ENCODE measurements at places on chromosomes 1 and 21.

- no peak for DNase-seq
Measured at GRCh38 chr1:30444850-30445249, 278.5 kb downstream of the MATN1 start.

DNA sequence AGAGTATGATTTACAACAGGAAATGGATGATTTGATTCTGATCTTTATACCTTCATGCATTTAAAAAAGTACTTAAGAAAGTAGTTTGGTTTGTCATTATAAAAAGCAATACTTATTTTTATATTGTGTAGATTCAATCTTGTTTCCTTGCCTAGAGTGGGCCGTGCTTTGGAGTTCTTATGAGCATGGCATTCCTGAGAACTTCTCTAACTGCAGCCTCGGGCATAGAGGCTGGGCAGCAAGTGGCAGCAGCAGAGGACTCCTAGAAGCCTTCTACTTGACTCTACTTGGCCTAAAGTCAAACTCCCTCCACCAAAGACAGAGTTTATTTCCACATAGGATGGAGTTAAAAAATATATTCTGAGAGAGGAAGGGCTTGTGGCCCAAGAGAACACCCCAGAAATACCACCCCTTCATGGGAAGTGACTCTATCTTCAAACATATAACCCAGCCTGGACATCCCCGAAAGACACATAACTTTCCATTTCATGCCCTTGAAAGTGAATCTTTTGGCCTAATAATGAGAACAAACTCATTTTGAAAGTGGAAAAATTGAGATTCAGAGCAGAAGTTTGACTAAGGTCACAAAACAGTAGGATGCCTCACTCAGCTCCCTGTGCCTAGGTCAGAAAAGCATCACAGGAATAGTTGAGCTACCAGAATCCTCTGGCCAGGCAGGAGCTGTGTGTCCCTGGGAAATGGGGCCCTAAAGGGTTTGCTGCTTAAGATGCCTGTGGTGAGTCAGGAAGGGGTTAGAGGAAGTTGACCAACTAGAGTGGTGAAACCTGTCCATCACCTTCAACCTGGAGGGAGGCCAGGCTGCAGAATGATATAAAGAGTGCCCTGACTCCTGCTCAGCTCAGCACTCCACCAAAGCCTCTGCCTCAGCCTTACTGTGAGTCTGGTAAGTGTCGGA is at the start of gene IVL:
IVL (plus strand) TSS at position 861 of the 916 bp plus-strand sequence. CDS start 1,252 bp downstream, outside the sequence.
- no peak for DNase-seq

DNA sequence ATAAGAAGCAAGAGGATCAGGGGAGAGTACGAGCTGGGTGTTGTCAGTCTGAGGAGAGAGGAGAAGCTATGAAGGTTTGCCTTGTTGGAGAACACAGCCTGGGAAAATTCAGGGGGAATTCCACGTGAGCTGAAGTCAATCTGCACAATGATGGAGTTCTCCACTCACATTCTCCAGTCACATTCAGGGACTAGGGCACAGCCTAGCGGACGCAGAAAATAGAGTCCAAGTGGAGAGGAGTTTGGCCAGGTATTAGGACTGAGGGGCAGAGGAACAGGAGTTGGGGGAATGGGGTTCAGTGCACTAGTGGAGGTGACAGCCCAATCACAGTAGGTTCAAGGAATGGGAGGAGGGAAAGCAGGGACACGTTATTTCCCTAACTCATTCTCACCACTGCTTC is 124.0 kb downstream of the KCNH1 start:
- DNase-seq, result no peak

DNA sequence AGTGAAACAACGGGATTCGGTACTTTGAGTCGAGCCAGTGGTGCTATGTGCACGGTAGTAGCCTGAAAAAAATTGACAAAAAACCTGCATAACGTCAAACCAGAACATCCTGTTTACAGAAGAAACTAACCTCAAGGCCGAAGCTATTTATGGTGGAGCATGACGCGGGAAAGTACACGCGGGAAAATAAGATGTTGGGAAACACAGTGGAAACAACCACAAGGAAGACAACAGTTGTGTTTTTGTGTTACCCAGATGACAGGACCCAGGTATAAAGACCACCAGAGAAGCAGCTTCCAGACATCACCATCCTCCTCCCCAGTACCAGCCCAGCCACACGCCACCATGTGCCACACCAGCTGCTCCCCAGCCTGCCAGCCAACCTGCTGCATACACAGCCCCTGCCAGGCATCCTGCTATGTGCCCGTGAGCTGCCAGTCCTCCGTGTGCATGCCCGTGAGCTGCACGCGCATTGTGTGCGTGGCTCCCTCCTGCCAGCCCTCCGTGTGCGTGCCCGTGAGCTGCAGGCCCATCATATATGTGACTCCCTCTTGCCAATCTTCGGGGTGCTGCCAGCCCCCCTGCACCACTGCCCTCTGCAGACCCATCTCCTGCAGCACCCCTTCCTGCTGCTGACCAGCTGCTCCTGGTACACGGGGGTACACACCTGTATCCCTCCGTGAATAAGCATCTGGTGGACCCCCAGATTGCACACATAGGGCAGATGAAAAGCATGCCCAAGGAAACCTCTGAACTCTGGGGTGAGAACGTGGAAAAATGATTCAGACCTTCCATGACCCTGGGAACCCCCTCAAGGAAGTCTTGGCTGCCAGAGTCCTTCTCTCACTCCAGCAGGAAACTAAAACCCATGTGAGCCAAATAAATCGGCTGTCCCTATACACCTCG is at the start of gene KRTAP12-3:
KRTAP12-3 (plus strand) TSS at position 298 of the 906 bp plus-strand sequence; CDS start at position 346, 48 bp downstream.
- no peak for DNase-seq

DNA sequence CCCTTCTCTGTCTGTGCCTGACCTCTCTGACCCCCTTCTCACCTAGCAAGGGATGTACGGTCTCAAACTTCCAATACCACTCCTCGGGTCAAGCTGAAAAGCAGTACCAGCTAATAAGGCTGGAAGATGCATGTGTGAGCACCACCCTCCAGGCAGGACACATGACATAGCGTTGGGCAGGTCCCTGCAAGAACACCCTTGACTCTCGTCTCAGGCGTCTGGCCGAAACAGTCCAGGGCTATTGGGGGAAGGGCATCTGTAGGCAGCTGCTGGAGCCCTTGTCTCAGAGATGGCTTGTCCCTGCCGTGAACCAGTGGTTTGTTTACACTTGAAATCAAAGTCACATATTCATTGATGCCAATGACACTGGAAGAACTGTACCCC is 56.5 kb downstream of the CD46 start:
- no peak for DNase-seq

DNA sequence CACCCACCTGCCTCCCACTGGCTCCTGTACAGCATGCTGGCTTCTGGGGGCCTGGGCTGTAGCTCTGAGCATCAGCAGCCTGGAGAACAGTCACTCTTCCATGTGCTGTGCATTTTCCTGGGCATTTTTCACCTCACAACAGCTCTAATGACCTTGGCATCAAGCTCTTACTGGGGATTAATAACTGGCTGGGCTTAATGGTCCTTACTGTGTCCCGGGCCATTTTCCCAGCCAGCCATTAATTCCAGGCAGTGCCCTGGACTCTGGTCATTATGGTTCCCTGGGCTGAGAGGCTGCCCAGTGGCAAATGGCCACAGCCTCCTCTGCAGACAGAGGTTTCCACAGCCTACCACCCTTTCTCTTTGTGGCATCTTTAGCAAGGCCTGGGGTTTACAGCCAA is 171.8 kb downstream of the ST6GALNAC5 start:
- no peak for DNase-seq

- no peak for DNase-seq
Measured at GRCh38 chr1:84402060-84402459, 3.8 kb downstream of the DNASE2B start.

DNA sequence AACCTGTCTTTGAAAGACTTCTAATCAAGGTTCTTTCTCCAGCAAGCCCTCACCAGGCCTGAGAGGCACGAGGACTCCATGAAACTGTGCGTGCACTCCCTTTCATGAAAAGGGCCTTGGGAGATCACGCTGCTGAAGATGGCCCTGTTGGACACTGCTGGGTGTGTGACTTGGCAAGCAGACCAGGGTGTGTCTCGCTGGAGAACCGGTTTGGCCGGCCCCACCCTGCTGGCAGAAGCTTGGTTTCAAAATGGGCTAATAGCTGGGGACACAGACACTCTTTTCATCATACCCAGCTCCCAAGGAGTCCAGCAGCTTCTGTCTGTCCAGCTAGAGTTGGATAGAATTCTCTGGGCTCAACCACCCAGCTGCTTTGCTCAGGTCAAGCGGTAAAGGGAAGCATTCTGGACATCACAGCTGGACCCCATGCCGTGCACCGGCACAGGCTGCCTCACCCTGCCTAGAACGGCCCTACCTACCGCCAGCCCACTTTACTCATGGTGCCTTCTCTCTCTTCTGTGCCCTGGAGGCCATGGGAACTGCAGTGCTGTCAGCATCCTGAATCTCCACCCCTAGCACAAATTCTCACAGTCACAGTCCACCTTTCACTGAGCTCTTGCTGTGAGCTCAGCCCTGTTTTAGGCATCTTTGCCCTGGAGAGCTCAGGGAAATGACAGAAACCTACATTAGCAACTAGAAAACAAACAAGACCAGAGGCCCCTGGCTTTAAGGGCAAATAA is 24.6 kb downstream of the PKP1 start:
- no peak for DNase-seq

GRCh38 chr1:78051005-78051404 is 5.2 kb downstream of the GIPC2 start:
- no peak for DNase-seq

GRCh38 chr1:2611621-2612437 is 21.0 kb downstream of the MMEL1 start:
- no peak for DNase-seq

- DNase-seq, result no peak
Measured at GRCh38 chr1:24972221-24972914, 42.3 kb upstream of the RUNX3 start.

DNA sequence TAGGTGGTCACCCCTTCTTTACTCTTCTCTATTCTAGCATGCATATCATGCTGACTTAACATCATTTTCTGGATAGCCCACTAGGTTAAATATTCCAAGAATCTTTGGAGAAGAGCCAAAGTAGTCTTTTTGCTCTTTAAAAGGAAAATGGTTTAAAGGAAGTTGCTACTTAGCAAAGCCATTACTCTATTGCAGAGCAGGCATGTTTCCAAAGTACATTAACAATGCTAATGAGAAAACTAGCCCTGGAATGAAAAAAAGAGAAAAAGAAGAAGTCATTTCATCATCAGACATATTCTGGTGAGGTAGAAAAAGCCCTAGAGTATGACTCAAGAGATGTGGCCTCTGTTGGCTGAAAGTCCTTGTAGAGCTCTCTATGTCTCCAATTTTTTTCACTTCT is 74.0 kb downstream of the NUF2 start:
- no peak for DNase-seq

- no peak for DNase-seq
Measured at GRCh38 chr1:98405581-98406074, 255.9 kb upstream of the SNX7 start.

DNA sequence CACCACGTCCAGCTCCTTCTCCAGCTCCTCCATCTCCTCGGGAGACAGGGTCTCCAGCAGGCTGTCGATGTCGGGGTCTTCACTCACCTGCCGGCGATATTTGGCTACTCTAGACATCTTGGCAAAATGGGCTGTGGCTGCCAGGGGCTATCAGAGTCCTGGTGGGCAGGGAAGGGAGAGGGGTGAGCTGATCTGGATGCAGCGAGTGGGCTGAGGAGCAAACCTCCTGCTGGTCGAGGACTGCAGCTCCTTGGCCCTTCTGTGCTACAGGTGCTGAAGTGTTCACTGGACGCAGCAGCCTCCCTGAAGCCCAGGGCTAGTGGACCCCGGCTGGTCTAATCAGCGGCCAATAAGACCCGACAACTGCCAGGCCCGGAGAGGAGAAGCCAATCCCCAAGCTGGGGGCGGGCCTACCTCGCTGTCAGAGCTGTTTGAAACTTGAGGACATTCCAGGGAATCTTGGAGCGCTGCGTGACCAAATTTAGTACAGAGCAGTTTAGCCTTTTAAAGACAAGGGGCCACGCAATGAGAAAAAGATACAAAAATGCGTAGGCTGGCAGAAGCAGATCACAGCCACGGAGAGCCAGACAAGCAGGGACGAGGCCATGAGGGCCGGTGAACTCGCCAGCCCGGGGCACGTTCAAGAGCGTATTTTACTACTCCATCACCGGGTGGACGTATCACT is at the start of gene LMOD1:
LMOD1 (minus strand) TSS at position 325 of the 685 bp plus-strand sequence; CDS start at position 117, 208 bp downstream.
- peak; percentile 71 for DNase-seq

GRCh38 chr1:208133355-208133754 is 110.8 kb downstream of the PLXNA2 start:
- no peak for DNase-seq

- DNase-seq, result no peak
Measured at GRCh38 chr1:14112613-14113012, 412.6 kb downstream of the PRDM2 start.

DNA sequence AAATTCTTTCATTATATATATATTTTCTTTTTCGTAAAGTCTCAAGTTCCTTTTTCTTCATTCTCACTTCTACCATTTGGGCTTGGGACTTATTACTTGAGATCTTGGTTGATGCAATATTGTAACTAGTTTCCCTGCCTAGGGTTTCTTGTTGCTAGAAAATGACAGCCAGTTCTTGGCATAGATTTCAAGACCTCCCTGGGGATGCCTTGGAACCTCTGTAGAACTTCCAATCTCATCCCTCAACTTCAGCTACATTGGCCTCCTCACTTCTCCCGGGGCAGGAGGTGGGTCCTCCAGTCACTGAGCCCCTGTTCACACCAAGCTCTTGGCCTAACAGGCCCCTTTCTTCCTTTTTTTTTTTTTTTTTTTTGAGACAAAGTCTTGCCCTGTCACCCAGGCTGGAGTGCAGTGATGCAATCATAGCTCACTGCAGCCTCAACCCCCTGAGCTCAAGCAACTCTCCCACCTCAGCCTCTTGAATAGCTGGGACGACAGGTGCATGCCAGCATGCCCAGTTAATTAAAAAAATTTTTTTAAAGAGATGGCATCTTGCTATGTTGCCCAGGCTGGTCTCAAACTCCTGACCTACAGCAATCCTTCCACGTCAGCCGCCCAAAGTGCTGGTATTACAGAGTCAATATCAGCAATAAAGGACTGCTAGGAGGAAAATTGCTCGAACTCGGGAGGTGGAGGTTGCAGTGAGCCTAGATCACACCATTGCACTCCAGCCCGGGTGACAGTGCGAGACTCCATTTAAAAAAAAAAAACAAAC is 33.1 kb downstream of the MAP3K7CL start:
- no peak for DNase-seq

GRCh38 chr1:67001682-67002425 is 52.1 kb downstream of the SLC35D1 start:
- no peak for DNase-seq

GRCh38 chr1:8070381-8070811 is 44.3 kb upstream of the ERRFI1 start:
- DNase-seq, result no peak

GRCh38 chr1:182601913-182602312 is 2.3 kb downstream of the RGS16 start:
- DNase-seq, result no peak

GRCh38 chr1:116472431-116472961 is 98.3 kb downstream of the CD58 start:
- DNase-seq, result no peak

- no peak for DNase-seq
Measured at GRCh38 chr1:164759144-164759920, 200.3 kb downstream of the PBX1 start.

DNA sequence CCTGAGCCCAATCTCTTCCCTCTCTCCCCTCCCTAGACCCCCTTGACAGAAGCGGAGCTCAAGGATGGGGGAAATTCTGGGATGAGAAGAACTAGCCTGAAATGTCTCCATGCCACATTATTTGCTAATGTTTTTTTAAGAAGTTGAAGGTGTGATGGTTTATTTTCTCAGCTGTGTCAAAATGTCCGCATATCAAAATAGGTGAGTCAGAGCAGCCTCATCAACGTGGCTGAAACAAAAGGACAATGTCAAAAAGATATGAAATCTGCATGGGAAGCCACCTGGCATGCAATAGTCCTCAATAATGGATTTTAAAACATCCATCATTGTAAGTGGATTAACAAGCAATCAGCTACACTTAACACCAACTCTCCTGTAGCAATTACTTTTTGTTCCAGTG is 101.4 kb downstream of the BEND5 start:
- DNase-seq, result no peak
